ENCODE measurements at places on chromosomes 4 and X.
A peak's percentile ranks its signal among the peaks of the same experiment; 100 is the strongest.

DNA sequence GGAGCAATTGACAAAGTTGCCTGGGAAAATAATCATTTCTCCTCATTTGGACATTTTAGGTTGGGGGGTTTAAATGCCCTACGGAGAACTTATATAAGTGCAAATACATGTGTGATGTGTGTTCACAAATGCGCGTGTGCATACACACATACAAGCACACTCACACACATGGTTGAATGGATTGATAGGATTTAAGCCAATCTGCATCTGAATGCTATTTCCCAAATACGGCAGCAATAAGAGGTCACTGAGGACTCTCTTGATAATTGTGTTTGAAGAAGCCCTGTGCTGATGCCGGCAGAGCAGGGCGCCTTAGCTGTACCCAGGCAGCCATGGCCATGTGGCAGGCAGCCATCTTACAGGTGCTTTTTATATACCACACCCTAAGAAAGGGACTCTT lies 165.3 kb upstream of the LEF1 start:
- no peak for DNase-seq

DNA sequence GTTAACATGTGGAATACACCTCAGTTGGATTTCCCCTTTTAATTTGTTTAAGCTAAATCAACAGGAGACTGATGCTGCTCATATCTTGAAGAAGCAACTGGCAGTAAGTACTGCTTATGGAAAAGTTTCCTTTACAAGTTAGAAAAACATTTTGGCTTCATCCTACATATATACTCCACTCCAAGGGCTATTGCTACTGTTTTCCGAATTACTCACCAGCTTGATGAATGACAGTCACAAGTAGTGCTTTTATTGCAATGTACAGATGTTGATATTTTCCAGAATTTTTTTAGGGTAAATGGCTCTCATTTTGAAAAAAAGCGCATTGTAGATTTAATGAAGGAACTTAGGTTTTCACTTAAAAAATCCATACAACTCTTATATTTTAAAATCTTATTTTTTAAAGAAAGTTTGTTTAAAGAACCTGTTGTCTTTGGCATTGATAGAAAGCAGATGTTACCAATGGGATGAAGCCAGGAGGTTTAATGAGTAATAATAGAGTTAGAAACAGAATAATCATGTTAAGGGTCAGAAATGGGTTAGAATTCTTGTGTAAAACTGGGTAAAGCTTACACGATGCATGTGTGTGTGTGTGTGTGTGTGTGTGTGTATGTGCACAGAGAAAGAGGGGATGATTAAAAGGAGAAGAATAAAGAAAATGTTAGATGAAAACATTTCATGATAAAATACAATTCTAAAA lies 272.9 kb downstream of the CFAP299 start:
- DNase-seq = no peak

DNA sequence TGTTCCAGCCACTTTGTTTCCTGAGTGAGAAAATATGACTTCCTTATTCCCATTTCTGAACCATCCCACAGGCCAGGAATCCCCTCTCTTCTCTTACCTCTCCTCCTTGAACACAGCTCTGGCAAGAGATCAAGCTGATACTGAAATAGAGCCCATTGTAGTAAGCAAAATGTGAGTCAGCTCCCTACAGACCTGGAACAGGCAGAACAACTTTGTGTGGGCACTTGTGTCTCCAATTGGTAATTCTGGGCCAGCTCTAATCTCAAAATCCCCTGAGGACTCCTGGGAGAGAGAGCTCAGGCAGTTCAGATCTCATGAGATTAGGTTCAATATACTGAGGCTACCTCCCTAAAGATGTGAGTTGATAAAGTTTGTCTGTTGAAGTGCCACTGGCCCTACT lies 213.5 kb downstream of the GUCY2F start:
- DNase-seq = no peak

GRCh38 chr4:23970201-23970850 lies 80.5 kb upstream of the PPARGC1A start:
- no peak for DNase-seq

DNA sequence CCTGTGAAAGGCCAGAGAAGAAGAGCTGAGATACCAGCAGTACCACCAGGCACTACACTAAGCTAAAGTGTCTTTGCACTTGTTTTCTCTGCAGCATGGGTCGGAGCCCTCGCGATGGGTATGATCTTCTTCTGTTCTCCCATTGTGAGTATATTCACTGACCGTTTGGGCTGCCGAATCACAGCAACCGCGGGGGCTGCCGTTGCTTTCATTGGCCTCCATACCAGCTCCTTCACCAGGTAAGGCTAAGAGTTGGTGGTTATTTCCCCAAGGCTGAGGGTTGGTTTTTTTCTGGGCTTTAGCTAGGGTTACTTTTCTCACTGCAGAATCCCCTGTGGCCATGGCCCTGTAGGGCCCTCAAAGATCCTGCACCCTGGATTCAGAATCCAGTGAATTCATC lies 93.5 kb downstream of the RLIM start:
- DNase-seq = no peak

GRCh38 chr4:109631532-109632108 lies 71.6 kb downstream of the MCUB start:
- no peak for DNase-seq

DNA sequence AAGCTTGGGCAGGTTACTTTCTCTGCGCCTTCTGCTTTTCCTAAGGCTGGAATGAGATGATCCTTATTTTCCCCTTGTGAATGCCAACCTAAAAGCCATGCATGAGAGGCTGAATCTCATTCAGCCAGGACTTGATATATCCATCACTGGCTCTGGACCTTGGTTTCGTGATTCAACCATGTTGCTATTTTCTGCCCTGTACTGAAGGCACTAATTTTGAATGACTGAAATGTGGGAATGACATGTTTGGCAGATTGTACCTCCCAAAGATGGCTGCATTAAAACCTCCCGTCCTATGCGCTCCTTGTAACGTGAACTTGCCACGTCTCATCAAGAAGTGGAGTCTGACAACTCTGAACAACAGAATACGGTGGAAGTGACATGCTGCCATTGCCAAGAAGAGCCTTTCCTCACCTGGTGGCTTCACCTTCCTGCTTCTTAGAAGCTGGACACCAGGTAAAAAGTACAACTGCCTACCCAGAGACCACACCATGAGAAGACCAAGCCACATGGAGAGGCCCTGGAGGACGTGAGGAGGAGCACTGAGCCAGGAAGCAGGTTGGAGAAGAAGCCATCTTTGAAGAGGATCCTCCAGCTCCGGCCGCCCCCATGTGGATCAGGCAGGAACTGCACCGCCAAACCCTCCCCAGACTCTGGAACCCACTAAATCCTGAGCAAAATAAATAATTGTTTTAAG lies 174.5 kb downstream of the NSUN7 start:
- DNase-seq = peak; percentile 51

- no peak for DNase-seq
Measured at GRCh38 chr4:102580463-102580842, 79.3 kb downstream of the NFKB1 start.

DNA sequence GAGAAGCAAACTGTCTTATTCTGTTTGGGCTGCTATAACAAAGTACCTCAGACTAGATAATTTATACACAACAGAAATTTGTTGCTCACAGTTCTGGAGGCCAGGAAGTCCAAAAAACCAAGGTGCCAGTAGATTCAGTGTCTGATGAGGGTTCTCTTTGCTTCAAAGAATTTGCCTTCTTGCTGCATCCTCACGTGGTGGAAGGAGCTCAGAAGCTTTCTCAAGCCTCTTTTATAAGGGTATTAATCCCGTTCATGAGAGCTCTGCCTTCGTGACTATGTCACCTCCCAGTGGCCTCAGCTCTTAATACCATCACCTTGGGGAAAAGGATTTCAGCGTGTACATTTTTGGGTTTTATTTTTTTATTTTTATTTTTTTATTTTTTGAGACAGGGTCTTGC lies 20.1 kb downstream of the CA5B start:
- DNase-seq = peak; percentile 64

DNA sequence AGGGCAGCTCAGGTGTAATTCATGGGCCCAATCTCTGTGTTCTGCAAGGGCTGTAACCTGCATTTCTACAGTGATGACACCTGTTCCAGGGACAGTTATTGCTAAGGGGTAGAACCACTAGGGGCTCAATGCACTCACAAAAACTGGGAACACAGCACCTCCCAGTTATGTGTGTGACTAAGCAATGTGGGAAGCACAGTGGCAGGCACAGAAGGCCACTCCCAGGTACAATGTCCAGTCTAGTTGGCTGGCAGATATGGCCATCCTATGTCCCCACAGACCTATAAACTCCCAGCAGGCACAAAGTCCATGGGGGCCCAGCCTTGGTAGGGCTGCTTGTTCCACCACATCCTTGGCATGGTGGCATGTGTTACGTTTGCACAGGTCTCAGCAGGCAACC lies 25.7 kb downstream of the CXCL13 start:
- DNase-seq = no peak

DNA sequence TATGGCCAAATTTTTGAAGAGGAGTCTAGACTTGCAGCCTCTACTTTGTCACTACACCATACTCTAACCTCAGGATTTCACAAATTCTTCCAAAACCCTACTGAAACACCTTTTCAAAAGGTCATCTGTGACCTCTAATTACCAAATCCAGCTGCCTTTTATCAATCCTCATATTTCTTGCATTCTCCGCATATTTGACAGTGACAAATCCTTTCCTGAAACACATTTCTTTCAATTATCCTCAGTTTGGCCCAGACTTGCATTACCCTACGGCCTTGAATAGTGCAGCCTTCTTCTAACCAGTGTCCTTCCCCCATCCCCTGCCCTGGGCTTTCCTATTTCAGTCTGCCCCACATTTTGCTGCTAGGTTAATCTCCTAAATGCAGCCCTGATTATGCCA lies 25.5 kb downstream of the MID2 start:
- no peak for DNase-seq

DNA sequence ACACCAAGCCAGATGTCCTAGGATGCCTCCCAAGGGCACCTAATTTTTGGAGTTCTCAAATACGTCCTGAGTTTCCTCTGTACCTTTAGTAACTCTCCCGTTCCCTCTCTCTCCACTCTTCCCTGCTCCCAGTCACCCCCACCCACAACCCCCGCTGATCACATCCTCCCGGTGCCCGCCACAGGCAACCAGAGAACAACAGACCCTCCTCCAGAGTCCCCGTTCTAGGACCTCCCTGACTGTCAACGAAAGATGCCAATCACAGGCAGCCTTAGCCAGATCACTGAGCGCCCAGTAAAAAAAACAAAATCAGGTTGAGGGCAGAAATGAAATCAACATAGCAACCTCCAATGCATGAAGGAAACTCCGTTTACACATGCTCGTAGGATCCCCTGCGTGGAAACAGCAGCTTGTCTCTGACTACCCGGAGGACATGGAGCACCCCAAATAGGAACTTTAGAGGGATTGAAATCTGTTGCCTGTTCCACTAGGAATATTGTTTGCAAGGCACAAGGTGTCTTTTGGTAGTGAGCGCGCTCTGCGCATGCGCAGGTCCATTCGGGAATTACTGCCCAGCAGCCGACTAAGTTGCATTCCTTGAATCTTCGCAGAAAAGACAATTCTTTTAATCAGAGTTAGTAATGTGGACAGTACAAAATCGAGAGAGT lies at the start of gene GABRB1:
GABRB1 (plus strand) TSS at position 557 of the 668 bp plus-strand sequence.
- DNase-seq = peak; percentile 9

- no peak for DNase-seq
Measured at GRCh38 chr4:138927072-138927471, 88.5 kb upstream of the NOCT start.

- peak; percentile 49 for DNase-seq
Measured at GRCh38 chrX:41923978-41924683, 777 bp upstream of the CASK start.

GRCh38 chr4:71713611-71714203 lies 70.2 kb downstream of the GC start:
- DNase-seq = peak; percentile 42

All from CD4-positive, alpha-beta T cell treated with Interleukin-21 for 1 hour (primary cell).